Stimulated activated CD4-positive, alpha-beta T cell treated with anti-CD3 and anti-CD28 coated beads, Interleukin-15, amount 100 ng/mL, for 48 hours (primary cell): ENCODE measurements at places on chromosomes 4 and X.

DNA sequence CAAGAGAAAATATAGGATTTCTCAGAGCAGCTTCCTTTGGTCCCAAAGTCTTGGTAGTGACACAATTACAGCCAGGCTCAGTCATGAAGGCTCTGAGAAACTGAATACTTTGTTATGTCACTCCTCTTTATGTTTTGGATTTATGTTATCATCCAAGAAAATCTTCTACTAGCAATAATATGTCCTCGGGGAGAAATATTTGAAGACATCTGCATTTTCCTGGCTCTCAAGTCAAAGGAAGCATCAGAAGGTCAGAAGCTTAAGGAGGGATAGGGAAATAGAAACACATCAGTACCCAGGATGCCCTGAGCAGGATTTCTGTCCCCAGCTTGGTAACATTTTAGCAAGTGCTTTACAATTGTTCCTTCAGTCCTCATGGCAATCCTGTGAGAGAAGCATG, 54.0 kb downstream of the C4orf33 start:
- no peak for DNase-seq

DNA sequence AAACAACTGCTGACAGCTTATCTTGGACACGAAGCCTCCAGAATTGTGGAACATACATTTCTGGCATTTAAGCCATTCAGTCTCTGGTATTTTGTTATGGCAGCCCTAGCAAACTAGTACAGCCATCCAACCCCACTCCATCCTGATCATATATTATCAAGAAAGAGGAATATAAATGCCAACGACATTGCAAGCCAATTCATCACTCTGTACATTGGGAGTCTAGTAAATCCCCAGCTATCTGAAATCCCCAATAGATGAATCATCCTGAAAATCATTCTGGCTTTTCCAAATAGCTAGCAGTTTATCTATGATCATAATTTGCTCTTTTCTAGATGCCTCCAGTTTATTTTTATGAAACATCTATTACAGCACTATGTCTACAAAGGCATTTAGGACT, 41.1 kb downstream of the FRMD7 start:
- DNase-seq = no peak

DNA sequence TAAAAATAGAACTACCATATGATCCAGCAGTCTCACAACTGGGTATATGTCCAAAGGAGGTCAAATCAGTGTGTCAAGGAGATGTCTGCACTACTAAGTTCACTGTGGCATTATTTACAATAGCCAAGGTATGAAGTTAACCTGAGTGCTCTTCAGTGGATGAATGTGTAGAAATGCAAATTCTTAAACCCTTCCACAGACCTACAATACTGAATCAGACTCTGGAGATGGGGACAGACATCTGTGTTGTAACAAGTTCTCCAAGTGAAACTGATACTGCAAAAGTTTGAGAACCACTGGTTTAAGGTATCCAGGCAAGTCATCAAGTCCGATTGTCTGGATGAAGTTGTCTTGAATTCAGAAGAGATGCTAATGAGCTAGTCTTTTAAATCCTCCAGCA, 38.5 kb downstream of the SMAD1 start:
- DNase-seq = no peak

GRCh38 chr4:126526335-126526734, 1106.4 kb upstream of the INTU start:
- no peak for DNase-seq

DNA sequence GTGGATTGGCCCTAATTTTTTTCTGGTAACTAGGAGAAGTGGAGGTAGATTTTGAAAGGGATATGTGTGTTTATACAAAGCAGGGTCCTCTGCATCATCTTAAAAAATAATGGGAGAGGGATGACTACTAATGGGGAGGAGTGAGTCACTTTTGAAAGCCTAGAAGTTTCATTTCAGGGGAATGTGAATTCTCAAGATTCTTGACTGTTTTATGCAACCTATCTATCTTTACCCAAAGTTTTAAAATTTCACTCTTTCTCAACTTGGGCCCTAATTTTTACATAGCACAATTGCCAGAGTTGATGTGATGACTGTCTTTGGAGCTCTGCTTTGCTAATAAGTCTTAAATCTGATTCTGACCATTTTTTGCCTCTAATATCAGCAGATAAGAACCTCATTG, 445.2 kb downstream of the GRXCR1 start:
- no peak for DNase-seq

DNA sequence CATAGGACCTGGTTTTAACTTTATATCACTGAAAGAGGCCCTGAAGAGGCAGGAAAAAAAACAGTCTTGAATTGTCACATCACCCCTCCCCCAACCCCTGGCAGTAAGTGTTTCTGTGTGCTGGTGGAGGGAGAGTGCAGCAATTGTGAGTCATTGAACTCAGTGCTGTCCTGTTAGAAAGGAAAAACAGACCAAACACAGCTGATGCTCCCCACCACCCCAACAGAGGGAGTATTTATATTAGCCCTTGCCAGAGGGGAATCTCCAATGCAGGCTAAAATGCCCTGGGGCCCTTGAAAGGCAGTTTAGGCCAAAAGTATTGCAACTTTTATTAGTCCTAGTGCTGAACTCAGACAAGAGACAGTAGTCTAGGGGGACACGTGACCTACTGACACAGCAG, 197.8 kb upstream of the AGTR2 start:
- DNase-seq = no peak

- DNase-seq = no peak
Observed at GRCh38 chrX:115940348-115940747, 230.2 kb upstream of the AGTR2 start.

DNA sequence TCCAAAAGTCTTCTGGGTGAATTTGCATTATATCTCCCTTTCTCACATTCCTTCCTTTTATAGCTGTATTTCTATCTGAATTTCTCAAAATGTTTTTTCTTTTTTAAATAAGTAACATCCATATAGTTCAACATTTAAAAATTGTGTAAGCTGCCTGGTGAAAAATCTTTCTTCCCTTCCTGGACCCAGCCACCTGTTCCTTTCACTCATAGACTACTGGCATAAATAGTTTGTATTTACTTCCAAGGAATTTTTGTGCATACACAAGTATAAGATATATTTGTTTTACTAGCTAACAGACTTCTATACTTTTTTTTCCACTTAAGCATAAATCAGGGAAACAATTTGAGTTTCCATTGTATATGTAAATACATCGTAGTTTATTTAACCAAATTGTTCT, 35.7 kb downstream of the PACRGL start:
- DNase-seq = no peak

DNA sequence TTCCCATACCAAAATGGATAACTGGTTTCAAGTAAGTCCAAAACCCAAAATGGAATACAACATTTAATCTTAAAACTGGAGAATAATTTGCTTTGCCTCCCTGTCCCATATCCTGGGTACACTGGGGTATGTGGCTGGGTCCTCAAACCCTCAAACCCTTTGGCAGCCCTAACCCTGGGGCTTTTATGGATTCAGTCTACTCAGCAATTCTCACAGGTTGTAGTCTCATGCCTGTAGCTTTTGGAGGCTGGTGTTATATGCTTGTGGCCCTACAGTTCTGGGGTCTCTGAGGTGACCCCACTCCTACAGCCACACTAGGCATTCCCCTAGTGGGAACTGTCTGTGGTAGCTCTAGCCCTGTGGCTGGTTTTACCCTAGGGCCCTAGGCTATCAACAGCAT, 110.5 kb upstream of the NRK start:
- DNase-seq = no peak

- DNase-seq = no peak
Observed at GRCh38 chrX:10158279-10159144, 1.7 kb downstream of the CLCN4 start.

GRCh38 chr4:93828995-93829819, 654 bp downstream of the ATOH1 start:
- no peak for DNase-seq

DNA sequence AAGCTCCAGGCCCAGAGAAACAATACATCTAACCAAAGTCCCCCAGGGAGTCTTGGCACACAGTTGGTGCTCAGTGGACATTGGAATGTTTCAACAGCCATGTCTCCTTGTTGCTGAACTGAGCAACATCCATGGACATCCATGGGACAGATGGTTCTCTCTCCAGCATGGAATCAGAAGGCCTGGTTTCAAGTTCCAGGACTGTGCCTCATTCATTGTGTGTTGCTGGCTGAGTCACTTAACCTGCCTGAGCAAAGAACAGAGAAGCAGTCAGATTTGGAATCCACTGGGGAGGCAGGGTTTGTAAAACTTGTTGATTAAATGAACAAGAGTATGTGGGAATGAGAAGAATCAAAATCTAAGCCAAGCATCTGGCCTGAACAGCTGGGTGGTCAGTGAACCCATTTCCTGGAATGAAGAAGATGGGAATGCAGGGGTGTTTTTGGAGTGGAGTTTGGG, 147.9 kb downstream of the CHIC2 start:
- no peak for DNase-seq

GRCh38 chr4:125392694-125393093, 77.9 kb downstream of the FAT4 start:
- DNase-seq = no peak

DNA sequence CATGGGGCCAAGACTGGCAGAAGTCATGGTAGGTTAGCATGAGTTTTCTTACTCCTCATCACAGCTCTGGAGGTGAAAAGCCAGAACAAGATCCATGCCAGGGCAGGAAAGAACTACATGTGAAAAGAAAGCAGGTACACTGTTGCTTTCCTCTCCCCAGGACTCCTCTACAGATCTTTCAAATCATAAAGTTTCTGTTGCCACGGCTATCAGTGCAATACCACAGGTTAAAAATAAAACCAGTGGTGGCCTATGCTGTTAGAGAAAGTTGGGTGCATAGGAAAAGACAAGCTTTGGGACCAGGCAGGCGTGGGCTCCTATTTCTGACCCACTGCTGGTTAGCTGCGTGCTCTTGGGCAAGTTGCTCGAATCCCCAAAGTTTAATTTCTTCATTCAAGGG, 81.4 kb downstream of the SH3RF1 start:
- DNase-seq = no peak
